ENCODE measurements at places on chromosomes 12 and 14.

DNA sequence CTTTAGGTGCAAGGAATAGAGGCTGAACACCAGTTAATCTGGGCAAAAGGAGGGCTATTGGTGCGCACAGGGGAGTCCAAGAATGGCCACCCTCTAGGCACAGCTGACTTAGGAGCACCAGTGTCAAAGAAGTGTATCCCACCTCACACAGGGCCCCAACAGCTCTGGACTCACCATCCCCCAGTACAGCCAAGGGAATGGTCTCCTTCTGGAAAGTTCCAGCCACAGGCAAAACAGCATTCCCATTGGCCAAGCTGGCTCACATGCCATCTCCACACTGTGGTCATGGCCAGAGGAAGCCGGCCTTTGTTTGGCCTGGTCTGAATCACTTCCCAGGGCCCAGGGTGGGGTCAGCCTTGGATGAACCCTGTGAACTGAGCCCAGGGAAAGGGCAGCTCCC is 120.1 kb downstream of the DICER1 start:
- DNase-seq, result no peak

GRCh38 chr12:13749389-13749788 is 232.0 kb downstream of the GRIN2B start:
- DNase-seq, result no peak

DNA sequence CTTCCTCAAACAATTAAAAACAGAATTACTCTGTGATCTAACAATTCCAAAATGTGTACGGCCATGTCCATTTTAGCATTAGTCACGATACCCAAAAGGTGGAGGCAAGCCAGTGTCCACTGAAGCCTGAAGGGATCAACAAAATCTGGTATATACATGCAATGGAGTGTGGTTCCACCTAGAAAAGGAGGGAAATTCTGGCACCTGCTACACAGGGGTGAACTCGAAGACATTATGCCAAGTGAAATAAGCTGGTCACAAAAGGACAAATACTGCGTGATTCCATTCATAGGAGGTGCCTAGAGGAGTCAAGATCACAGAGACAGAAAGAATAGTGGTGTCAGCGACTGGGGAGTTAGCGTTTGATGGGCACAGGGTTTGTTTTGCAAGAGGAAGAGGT is 331.4 kb downstream of the MED13L start:
- no peak for DNase-seq

DNA sequence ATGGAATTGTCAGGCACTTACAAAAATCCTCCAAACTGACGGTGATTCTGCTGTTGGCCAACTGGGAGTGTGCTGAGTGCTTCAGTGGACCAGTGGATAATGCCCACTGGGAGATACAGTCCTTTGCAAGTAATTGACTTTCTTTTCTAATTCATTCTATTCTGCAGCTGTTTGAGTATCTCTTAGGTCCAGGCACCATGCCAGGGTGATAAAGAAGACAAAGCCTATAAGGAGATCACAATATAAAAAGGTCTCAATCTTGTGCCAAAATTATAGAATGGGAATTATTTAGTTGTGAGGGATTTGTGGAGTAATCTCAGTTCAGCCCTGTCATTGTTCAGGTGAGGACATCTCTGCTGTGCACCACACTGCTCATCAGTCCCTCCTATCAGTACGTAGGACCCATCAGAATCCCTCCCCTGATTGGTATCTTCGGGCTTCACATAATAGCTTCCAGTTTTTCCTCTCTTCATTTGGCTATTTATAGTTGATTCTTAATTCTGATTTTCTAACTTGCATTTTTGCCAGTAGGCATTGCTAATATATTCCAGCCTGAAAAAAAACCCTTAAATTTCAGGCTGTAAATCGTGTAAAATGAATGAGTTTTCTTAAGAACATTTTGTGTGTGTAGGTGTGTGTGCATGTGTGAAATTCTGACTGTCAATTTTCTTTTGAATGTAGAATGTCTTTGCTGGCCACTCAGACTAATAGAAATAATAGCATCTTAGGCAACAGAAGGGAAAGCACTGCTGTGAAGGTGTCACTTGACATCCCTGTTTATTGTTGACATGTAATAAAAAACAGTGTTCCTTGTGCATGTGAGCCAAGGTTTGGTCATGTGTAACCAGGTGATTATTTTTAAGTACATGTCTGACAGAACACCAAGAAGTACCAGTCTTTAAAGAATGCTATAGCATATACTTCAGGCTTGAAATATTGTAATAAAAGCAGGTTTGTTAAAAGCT is 457.6 kb upstream of the RGS6 start:
- no peak for DNase-seq

GRCh38 chr14:100815478-100816285 is 10.2 kb upstream of the MEG3 start:
- DNase-seq, result peak; percentile 12

DNA sequence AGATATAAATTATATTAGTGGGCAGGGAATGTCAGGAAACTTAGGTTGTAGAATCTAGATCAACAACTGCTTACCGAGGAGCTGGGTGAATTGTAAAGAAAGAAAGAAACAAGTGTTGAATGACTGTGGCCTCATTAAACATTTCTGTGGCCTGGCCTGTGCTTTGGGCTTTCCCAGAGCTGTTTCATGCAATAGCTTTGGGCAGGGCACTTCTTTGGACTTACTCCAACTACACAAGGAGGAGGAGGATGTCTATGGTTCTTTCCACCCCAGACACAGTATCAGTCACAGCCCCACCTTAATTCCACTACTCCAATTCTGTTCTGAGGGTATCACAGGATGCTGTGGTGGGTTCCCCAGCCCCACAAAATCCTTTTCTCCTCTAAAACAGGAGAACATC is 38.0 kb downstream of the DPF3 start:
- peak; percentile 88 for DNase-seq

DNA sequence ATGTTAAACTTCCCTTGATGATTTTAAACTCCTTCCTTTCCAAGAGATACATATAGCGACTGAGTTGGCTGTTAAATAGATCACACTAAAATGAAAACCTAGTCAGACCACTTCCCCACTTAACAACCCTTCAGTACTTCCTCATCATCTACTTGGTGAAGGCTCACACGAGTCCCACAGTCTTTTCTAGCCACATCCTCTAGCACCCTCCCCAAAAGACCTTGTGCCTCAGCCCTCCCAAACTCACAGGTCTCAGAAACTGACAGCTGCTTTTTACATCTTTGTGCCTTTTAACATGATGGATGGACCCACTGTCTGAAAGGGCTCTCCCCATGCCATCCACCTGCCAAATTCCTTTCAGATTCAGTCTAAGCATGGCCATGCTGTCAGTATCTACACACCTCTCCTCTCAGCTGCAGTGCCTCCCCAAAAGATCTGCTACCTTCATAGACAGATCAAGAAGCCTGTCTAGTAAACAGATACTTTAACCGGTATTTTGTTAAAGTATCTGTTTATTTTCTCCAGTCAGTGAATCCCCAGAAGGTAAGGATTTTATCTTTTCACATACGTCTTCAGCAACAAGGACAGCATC is 65.1 kb upstream of the GPHB5 start:
- DNase-seq, result no peak

DNA sequence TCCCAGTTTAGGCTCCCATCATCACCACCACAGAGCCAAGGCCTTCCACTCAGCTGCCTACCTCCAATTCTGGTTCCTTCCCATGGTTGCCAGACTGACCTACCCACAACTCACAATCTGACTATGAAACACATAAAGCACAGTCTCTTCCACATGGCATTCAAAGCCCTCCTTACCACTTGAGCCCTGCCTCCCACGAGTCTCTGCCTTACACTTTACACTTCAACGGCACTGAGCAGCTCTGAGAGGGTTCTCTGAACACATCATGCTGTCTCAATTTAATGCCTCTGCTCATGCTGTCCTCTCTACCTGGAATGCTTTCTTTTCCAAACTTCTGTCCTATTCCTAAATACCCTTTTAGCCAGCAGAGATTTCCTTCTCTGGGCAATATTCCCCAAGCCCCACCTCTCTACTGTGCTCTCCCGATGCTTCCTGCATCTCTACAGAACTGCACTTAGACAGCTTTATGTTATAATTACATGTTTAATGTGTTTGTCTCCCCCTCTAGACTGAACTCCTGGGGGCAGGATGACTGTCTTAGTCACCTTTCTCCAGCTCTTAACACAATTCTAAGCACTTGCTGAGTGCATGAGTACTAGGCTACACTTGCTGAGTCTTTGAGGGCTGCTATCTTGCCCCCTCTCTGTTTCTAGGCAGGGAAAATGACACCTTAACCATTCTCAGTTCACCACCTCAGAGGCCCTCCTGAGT is 23.5 kb downstream of the FMNL3 start:
- DNase-seq, result no peak

- peak; percentile 84 for DNase-seq
These were observed 263.4 kb upstream of the PLEKHG7 start for GRCh38 chr12:92439420-92439805.

GRCh38 chr14:103384450-103385151 is 614 bp upstream of the MARK3 start:
- DNase-seq, result no peak

DNA sequence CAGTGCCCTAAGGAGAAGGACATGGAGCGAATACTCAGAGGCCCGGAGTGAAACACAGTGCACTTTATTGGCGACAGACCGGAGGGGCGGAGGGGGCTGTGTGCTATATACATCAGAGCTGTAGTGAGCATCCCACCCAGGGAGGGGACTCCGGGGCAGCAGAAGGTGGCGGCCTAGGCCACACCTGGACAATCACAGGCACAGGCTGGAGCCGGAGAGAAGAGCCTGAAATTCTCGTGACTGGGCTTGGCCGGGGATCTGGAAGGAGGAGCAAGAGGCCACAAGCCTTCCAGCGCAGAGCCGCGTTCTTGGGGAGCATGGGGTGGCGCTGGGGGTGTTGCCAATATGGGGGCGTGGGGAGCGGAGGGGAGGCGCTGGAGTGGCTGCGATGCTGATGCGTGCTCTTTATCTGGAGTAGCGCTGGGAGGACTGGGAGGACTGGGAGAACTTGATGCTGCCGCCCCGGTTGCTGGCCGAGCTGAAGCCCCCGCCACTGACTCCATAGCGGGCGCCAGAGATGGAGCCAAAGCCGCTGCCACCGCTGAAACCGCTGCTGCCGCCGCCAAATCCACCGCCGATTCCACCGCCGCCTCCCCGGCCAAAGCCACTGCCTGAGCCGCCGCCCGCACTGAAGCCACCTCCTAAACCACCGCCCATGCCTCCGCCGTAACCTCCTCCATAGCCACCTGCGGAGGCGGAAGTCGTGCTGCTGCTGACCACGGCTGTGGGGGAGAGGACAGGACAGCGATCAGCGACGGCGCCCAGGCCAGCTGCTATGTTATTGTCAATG is 6.1 kb downstream of the KRT3 start:
- no peak for DNase-seq

GRCh38 chr14:105864651-105865265 is 338.4 kb downstream of the TMEM121 start:
- no peak for DNase-seq

DNA sequence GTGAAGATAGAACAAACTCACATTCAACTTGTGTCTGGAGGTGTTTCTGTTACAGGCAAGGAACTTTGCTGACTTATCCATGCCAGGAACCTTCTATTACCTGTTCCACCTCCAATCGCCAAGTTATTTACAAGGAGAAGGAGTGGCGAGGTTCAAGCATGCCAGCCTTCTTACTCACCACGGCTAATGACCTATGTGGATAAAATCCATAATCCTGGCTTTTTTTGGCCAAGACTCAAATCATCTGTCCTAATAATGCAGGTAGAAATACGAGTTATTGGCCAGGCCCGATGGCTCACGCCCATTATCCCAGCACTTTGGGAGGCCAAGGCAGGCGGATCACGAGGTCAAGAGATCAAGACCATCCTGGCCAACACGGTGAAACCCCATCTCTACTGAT is 241.6 kb downstream of the TMEM132D start:
- no peak for DNase-seq

DNA sequence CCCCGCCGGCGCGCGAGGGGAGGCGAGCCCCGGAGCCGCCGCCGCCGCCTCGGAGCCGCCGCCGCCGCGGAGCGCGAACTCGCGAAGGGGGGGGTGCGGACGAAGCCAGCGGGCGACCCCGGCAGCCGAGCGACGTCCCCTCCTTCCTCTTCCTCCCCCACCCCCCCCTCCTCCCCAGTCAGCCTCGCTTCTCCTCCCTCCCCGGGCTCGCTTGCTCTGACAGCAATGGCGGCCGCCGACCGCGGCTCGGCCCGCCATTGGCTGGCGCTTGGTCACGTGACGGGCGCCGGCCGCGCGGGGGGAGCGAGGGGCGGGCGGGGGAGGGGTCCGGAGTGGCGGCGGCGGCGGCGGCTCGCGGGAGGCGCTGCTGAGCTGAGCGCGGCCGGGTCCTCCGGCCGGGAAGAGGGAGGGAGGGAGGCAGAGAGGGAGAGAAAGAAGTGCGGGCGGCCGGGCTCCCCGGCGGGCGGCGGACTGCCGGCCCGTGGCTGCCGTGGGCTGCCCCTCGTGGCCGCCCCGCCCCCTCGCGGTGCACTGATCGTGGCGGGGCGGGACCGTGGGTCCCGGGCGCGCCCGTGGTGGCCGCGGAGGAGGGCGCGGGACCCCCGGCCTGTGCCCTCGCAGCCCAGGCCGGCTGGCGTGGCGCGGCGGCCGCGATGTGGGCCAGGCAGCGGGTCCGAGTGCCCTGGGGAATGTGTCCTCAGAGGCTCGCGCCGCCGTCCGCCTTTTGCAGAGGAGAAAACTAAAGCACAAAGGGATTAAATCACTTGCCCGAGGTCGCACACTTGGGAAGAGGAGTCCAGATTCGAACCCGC is at the start of gene MED13L:
TSS of gene MED13L (minus strand) at position 227 of the 812 bp plus-strand sequence. CDS start 562 bp downstream, outside the sequence.
- DNase-seq, result peak; percentile 90

DNA sequence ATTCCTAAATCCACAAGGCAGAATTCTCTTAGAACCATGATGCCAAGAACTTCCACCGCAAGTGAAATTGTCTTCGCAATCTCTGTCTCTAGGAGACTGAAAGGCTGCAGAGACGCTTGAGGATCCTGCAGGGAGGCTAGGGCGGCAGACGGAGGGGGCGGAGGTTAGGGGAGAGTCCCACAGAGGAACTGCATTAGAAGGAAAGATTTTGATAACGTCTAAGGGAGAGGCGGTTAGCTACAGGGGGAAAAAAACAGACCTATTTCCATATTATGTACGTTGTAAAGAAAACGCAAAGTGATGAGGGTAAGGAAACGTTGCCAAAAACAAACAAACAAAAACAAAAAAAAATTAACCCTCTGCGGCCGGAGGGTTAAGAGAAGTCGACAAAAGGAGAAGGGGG is 595 bp downstream of the KLHL28 start:
- DNase-seq, result peak; percentile 70

GRCh38 chr14:70622111-70622712 is 19.5 kb upstream of the TTC9 start:
- peak; percentile 12 for DNase-seq

GRCh38 chr12:131065279-131065678 is 111.6 kb downstream of the ADGRD1 start:
- DNase-seq, result no peak

Measured in AG10803 (cell line).